ENCODE measurements at places on chromosomes 3 and 15.

- DNase-seq: no peak
Observed at GRCh38 chr15:38058596-38059075, 124.2 kb downstream of the TMCO5A start.

- peak; percentile 93 for DNase-seq
Observed at GRCh38 chr3:128497305-128498126, 4.5 kb upstream of the GATA2 start.

DNA sequence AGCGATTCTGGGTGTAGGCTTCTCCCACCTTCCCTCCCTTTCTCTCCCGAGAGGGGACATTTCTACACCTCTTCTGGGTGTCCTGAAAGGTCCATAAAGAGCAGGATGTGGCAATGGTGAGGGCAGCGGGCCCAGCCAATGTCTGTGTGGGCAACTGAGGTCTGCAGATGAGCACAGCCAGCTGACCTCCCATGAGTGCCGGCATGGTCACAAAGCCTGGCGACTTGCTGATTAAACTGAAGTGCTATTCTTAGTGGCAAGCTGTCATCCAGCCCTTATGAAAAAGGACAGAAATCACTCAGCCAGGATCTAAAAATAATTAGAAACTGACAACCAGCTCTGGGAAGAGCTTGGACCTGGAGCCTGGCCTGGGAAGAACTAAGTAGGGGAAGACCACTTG is 124.3 kb upstream of the RGMA start:
- no peak for DNase-seq

DNA sequence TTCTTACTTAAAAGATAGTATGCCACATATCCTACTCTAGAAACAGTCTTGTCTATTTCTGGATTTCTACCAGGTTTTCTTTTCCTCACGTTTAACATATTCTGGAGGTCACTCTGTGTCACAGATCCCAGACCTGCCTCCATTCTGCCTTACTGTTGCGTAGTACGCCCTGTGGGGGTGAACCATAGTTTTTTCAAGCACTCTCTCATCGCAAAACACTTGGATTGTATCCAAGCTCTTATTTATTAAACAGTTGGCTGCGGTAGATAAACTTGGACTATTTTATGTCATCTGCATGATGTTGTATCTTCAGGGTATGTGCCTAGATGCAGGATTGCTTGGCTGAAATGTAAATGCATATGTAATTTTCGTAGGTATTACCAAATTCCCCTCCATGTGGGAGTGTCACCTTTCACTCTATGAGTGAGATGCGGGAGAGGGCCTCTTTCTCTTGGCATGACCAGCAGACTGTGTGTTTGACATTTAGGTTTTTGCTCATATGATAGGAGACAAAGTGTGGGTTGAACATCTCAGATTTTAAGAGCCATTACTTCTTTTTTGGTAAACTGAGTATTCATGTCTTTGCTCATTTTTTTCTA is 55.8 kb downstream of the ABTB1 start:
- no peak for DNase-seq

DNA sequence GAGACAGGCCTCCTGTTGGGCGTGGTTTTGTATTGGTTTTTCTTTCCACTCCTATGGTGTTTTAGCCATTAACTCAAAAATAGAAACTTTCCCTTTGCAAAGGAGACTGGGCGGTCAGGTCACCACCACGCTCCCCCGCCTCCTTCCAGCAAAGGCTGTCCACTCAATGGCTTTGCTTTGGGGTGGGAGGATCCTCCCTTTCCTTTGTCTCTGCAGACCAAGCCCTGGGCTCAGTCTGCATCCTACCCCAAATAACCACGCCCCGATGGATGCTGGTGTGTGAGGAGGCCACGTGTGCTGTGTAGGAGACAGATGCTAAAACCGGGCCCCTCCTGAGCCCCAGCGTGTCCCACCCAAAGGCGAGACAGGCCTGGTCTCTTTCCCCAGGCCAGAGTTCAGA is 68.5 kb downstream of the GRIP2 start:
- no peak for DNase-seq

GRCh38 chr3:147654827-147655226 is 245.7 kb downstream of the ZIC1 start:
- DNase-seq: no peak

GRCh38 chr3:105606016-105606415 is 239.3 kb downstream of the ALCAM start:
- no peak for DNase-seq

DNA sequence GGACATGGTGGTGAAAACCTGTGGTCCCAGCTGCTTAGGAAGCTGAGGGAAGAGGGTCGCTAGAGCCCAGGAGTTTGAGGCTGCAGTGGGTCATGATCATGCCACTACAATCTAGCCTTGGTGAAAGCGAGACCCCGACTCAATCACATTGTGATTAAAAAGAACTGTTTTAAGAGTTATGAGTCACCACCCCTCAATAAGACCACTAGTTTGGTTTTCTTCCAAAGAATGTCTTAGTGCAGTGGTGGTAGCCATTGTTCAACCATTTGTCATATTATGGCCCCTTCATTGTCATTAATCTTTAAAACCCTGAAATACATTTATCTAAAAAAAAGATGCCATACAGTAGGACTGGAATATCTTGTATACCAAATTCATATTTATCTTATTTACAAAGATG is 48.8 kb downstream of the BLM start:
- DNase-seq: no peak

GRCh38 chr15:84600331-84600686 is 500 bp upstream of the ZSCAN2 start:
- DNase-seq: peak; percentile 70

DNA sequence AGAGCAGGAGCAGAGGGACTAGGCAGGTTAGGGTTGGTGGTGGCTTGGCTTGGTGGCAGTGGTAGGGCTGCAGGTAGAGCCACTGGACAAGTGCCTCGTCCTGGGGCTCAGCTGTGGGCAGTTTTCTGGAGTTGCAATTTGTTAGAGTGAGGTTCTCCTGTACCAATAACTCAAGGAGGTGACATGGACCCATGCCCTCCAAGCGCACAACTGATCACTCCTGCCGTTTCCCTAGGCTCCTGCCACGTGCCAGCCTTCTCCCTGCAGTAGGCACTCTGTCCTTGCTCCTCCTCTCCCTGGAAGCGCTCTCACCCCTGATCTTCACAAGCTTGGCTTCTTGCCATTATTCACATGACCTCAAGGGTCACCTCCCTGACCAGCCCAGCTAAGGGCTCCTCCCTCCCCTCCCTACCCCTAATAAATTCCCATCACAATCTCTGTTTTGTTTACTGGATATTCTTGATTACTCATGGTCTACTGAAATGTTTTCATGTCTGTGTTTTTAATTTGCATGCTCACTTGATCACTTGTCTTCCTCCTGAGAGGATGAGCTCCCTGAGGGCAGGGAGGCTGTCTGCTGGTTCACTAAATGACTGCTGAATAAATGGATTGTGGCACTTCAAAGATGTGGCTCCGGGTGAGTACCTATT is 3.3 kb downstream of the WNT7A start:
- DNase-seq: no peak

DNA sequence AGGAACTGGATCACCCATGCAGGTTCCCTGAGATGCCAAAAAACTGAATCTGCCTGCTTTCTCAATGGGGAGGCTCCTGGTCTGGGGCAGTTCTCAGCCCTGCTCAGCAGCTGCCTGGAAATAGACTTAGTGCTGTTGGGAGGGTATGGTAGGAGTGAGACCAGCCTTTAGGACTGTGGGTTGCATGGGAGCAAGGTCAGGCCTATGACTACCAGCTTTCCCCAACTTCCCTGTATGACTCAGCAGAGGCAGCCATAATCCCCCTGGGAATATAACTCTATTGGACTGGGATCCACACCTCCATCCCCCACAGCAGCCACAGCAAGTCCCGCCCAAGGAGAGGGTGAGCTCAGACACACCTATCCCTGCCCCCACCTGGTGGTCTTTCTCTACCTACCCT is 87.0 kb downstream of the CFAP44 start:
- no peak for DNase-seq

GRCh38 chr3:15683253-15683652 is 81.7 kb downstream of the BTD start:
- no peak for DNase-seq

All from activated CD8-positive, alpha-beta memory T cell treated with anti-CD3 and anti-CD28 coated beads, Interleukin-2, amount 50 U/mL, for 48 hours (primary cell).